Stimulated activated CD4-positive, alpha-beta T cell treated with anti-CD3 and anti-CD28 coated beads, TNF-alpha, amount 100 ng/mL, for 4 hours (primary cell): ENCODE measurements at places on chromosomes 12 and 14.

- no peak for DNase-seq
These were observed 143.0 kb downstream of the TMTC1 start for GRCh38 chr12:29640589-29641345.

- DNase-seq: no peak
These were observed 48.2 kb downstream of the FOXA1 start for GRCh38 chr14:37546621-37547447.

DNA sequence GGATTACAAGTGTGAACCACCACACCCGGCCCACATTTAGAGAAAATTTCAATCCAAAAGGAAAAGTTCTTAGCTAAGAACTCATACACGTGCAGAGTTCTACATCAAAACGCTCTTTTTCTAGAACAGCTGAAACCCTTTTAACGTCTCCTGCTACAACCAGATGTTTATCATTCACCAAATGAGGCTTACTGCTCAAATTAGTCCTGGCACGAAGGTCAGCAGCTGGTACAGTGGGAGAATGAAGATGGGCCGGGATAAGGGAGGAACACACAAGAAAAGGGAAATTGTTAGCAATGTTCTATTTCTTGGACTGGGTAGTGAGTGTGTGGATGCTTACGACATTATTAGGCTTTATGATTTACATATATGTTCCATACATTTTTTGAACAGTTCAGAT lies 37.2 kb downstream of the PRKAB1 start:
- no peak for DNase-seq

DNA sequence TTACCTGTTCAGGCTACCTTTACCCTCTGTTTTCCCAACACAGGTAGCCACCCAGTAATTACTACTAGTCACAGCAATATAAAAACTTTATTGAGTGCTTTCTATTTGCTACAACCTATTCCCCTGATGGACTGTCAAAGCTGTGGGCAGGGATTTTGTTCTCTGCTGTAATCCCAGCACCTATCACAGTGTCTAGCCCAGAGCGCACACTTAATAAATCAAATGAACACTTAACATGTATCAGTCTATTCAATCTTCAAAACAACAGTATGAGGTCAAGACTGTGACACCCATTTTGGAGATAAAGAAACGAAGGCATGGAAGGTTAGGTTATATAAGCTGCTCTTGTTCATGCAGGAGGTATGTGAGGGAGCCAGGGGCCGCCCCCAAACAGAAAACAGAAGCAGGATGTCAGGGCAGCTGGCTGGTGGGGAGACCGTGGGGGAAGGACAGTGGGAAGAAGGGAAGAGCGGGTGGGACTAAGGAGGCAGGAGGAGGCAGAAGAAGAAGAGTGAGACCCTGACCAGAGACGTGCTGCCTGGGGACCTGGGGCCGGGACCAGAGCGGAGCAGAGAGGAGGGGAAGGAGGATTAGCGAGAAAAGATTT lies 1.7 kb downstream of the TNFRSF1A start:
- no peak for DNase-seq

DNA sequence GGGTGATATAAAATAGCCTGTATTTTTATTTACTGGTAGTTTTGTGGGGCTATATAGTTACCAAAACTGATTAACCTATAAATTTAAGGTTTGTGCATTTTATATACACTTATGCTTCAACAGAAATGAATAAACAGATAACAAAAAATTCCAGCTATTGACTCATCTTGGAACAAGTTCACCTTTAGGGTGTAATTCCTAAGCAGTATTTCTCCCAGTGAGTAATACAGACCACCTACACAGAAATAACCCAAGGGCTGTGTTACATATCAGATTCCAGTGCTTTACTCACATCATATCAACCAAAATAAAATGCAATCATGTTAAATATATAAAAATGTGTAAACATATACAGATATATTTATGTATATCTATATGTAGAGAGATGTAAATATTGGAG lies 345.6 kb downstream of the ADAMTS20 start:
- DNase-seq: no peak
